Suppressor macrophage treated with lipopolysaccharide for 1 hour (primary cell): ENCODE measurements at places on chromosomes 7 and 10.

DNA sequence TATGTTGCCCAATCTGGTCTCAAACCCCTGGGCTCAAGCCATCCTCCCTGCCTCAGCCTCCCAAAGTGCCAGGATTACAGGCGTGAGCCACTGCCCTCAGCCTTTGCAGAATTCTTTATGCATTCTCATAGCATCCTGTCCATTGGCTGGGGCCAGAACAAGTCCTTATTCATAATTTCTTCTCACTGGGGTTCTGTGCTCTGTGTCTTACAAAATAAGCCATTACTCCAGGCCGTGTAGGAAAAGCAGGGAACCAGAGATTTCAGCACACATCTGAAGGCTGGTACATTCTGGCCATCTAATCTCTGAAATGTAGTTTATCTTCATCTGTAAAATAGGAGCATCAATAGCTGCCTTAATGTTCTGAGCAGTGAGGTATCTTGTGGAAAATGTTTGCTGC is 10.3 kb upstream of the OCM start:
- DNase-seq = no peak

- no peak for DNase-seq
These were observed 137.7 kb downstream of the RTKN2 start for GRCh38 chr10:62130948-62131347.

DNA sequence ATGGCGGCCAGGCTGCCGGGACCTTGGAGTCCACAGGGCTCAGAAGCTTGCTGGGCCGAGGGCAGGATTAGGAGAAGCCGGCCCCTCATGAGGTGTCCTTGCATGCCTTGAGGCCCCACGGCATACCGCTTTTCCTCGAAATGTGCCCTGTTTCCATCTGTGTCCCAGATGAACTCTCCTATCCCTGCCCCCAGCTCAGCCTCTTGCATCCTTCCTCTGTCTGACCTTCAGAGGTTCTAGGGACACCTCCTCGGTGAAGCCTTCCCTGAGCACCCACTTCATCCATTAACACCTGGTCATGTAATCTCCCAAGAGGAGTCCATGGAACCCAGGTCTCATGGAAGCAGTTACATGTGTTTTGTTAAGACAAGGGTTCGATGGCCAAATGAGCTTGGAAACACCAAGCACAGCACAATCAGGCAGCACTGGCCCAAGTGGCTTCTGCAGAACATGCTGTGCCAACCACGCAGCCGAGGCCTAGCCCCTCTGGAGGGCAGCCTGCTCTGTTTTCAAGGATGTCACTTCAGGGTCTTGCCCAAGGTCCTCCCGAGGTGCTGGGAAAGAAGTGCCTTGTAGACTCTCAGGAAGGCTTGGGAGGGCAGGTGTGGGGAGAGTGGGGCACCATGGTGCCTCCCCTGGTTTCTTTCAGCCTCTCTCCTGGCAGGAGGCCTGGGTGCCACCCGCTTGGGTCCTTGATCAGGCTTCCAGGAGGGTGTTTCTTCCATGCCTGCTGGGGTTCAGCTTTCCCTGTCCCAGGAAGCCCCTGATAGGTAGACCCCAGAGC is 124.3 kb downstream of the NEURL1 start:
- no peak for DNase-seq

DNA sequence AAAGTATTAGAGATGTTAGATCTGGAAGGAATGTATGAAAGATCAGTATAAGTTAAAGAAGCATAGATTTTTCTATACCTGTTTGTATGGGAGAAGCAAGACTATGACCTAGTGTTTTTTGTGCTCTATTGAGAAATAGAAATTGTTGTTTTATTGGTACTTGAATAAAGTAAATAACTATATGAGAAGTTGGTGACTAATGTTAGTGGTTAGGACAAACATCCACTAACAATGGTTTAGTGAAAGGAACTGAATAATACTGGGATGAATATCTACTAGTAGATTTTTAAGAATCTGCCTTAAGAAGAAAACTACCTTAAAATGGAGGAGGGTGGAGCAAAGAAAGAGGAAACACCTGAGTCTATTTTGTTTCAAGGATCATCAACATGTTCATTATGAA is 521.1 kb upstream of the POT1 start:
- no peak for DNase-seq

GRCh38 chr10:59562126-59562525 is 147.5 kb downstream of the SLC16A9 start:
- DNase-seq = no peak

GRCh38 chr10:91975438-91975837 is 51.9 kb downstream of the BTAF1 start:
- DNase-seq = no peak

GRCh38 chr10:119335671-119336353 is 128.4 kb downstream of the GRK5 start:
- no peak for DNase-seq

DNA sequence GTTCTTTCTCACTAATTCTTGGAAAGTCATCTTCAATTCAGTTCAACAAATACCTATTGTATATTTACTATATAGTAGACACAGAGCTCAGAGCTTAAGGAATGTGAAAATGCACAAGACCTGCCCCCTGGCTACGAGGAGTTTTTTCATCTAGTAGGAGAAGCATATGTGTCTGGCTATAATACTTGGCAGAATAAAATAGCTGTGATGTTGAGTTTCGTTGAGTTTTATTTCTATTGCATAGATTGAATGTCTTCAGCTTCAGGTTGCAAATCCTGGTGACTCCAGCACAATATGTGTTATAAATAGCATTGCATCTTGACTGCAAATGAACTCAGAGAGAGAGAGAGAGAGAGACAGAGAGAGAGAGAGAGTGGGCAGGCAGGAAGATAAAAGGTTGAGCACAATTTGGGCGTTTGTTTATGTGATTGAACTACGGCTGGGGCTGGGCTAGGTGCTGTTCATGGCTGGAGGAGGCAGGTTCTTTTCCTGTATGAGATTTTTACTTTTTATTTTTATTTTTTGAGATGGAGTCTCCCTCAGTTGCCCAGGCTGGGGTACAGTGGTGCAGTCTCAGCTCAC is 229.6 kb downstream of the GALNT17 start:
- DNase-seq = no peak

GRCh38 chr7:116169060-116169459 is 41.3 kb upstream of the TES start:
- DNase-seq = no peak

GRCh38 chr7:17298840-17299482 is 509 bp downstream of the AHR start:
- peak; percentile 63 for DNase-seq

DNA sequence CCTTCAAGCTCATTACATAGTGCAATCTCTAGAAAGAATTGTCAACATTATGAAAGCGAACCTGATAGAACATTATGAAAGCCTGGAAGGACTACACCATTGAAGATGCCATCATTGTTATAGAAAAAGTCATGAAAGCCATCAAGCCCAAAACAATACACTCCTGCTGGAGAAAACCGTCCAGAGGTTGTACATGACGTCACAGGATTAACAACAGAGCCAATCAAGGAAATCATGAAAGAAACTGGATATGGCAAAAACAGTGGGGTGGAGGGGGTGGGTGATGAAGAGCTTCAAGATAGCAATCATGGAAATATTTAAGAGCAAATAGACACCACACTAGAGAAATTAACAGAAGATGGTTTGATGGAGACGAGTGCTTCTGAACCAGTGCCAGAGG is 45.7 kb downstream of the TOMM7 start:
- DNase-seq = no peak

DNA sequence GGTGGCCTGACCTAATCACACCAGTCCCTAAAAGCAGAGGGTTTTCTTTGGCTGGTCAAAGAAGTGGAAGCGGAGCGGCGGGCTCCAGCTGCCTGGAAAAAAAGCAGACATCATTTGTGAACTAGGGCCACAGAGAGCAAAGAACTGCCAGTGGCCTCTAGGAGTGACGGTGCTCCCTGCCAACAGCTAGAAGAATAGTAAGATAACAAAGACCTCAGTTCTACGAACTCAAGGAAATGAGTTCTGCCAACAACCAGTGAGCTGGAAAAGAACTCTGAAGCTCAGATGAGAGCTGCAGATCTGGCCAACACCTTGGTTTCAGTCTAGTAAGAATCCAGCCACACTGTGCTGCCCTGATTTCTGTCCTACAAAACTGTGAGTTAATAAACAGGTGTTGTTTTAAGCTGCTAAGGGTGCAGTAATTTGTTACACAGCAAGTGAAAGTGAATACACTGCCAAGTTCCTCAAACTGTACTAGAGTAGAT is 178.0 kb downstream of the SRPK2 start:
- DNase-seq = no peak

DNA sequence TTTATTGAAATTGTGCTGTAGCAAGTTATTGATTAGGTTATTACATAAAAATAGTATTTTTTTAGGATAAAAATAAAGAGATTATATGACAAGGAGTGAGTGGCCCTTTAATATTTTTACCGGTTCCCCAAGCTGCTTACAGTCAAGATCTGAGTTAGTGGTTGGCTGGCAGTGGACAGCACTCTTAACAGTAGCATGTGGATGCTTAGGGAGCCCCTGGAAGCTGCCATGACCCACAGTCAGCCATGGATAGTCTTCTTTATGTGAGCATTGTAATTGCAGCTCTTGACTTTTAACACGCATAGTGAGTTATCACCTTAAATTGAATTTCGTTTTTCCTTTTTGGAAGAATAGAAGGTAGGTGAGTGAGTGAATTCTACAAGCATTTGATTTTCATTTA is 22.1 kb downstream of the RAB18 start:
- DNase-seq = no peak

GRCh38 chr7:139249179-139249810 is 18.3 kb downstream of the UBN2 start:
- no peak for DNase-seq

DNA sequence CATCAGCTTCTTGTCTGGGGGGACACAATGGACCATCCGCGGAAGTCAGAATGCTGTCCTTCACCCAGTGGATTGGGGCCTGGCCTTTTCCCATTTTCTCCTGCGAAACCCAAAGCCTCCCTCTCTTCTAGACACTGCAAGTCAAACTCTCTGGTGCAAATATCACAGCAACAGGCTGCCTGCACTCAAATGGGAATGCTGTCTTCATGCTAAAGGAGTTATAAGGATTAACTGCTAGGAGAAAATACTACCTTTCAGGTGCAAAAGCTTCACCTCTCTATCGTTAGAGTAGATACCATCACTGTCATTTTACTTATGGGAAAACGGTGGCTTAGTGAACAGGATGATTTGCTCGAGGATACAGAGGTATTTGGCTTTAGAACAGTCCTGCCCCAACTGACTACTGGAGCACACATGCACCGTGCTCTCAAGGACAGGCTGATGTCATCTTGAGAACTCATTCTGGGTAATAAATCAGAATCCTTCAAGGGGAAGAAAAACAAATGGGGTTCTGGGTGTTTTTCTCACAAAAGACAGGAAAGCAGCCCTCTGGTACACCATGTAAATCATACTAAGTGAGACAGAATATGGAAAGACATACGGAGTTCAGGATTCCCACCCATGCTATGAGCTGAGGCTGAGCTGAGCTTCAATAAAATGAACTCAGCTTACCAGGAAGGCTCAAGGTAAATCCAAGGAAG is 100.9 kb downstream of the SAMD9 start:
- no peak for DNase-seq
